A549 treated with DMSO at 1 μM for 4 hours (cell line): ENCODE measurements at places on chromosomes 1 and 21. TPM values are rescaled to one million over a fixed set of nuclear protein-coding genes. Genes with fewer than 3 reads are reported as not detected.

LENEP gene
- total RNA-seq = not detected in 5 replicates

MROH9 gene
- total RNA-seq = not detected in 5 replicates

NEGR1 gene
- not detected in 5 replicates for total RNA-seq

STK40 gene
- total RNA-seq = 8.2 to 13.1 TPM (median 11.0 TPM) in 5 replicates

OR2G6 gene
- total RNA-seq = not detected in 5 replicates

RGS1 gene
- not detected in 5 replicates for total RNA-seq

HJV gene
- not detected in 5 replicates for total RNA-seq
